Activated CD8-positive, alpha-beta T cell treated with anti-CD3 and anti-CD28 coated beads, Interleukin-2, amount 10 ng/mL, durations not matched to agents 7 days and 5 days (primary cell): ENCODE measurements at places on chromosomes 4 and X. TPM values are rescaled to one million over a fixed set of nuclear protein-coding genes. Genes with fewer than 3 reads are reported as not detected.

The NAA11 gene
- total RNA-seq, result not detected

The CABS1 gene
- total RNA-seq, result not detected

The SLC9A7 gene
- 3.3 TPM for total RNA-seq

The ZNF630 gene
- 1.6 TPM for total RNA-seq

The CXCL6 gene
- not detected for total RNA-seq

The CSAG2 gene
- not detected for total RNA-seq
